MG63 (cell line): ENCODE measurements at places on chromosomes 2 and 18. TPM values are rescaled to one million over a fixed set of nuclear protein-coding genes. Genes with fewer than 3 reads are reported as not detected.

DNA sequence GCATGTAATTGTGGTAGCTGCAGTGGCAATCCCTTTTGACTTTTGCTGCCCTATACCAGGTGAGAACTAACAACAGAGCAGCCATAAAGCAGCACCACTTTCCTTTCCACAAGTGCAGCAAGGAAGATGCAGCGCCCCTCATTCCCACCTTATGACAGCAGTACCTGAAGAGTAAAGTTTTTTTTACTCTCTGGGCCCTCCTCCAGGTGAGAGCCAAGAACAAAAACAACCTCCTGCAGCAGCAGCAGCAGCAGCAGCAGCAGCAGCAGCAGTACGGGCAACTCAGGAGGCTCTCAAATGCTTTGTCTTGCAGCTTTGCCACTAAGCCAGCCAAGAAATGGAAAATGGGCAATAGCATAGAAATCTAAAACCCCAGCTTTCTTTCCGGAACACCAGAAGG lies 397.5 kb downstream of the FIGN start:
- no peak for DNase-seq

DNA sequence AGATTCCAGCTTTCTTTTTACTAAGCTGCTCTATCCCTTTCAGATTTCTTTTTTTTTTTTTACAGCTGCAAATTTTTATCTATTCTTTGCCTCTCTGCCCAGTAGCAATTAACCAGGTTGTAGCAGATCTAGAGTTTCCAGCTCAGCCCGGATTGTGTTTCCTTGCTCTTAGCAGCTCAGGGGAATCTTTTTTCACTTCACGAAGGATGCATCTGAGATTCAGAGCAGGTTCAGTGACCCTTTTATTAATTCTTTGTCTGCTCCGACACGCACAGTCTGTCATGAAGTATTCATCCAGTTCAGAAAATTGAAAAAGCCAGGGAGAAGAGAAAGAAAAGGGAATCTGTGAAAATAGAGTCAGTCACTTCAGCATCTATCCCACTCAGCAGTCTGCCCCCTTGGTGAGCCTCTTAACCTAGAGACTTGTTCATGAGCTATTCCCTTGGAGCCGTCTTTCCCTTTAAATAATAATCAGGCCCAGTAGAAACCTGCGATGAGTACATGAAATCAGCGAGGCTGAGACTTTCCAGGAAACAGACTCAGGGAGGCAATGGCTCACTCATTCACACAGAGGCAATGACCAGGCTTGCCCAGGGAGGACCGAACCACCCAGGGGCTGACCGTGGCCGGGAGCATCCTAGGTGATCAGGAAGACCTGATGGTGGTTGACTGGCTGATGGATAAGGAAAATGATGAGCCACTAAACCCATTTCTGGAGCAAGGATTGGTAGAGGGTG lies 103.4 kb upstream of the ITGA6 start:
- DNase-seq, result no peak

Gene DNAJC27
- 0.59 and 0.96 TPM in 2 replicates for total RNA-seq

GRCh38 chr2:126881591-126881990 lies 17.1 kb upstream of the TEX51 start:
- DNase-seq, result no peak

Gene GKN1
- total RNA-seq, result not detected in 2 replicates

- DNase-seq, result no peak
Measured at GRCh38 chr2:67485431-67485830, 88.3 kb downstream of the ETAA1 start.
